CD4-positive, alpha-beta T cell treated with Interleukin-10 for 1 hour (primary cell): ENCODE measurements at places on chromosomes 5 and 9.

GRCh38 chr5:81334304-81335061, 33.1 kb downstream of the ZCCHC9 start:
- DNase-seq = no peak

GRCh38 chr5:466661-467310, 23.8 kb downstream of the EXOC3 start:
- no peak for DNase-seq

GRCh38 chr5:69184621-69185020, 4.8 kb upstream of the CENPH start:
- no peak for DNase-seq

DNA sequence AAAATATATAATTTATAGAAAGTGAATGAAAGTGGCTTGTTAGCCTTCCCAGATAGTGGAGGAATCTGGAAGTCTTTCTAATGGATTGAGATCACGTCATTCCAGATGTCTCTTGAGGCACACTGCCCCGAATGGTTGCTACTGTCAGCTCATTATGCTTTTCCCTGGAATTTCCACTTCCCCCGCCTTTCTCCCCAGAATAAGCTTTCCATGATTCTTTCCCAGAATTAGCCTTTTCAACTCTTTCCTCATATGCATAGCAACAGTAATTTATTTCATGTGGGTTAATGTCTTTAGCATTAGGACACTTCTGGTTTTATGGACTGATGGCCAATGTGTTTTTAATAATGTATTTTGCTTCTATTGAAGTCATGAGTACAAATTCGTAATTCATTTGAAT, 81.5 kb downstream of the PALM2AKAP2 start:
- no peak for DNase-seq

GRCh38 chr5:111099058-111099778, 7.1 kb downstream of the WDR36 start:
- no peak for DNase-seq

DNA sequence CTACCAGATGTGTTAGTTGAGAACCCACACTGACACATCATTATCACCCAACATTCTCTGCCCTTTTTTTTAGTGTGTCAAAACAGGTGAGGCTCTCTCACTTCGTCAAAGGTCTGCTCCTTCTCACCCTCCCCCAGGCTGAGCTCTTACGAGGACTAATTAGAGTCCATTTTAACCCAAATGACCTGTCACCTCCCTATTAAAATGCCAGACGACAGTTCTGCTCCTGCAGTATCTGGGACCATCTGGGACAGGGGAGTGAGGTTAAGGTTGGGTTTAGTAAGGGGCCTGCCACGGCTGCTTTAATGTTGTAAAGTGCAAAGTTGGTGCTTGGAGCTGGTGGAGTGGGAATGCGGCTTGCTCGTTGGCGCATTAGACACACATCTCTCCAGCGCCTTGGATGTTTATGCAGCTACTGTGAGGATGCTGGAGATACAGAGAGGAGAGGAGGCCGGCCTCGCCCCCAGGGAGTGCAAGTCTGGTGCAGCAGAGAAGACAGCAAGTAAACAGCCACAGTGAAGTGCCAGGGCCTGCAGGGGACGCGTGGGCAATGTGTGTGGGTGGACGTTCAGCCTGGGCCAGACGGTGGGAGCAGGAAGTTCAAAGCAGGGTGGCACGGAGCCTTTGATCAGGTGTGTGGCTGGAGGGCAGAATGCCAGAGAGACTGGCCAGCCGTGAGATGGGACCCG, 96.2 kb downstream of the C9orf50 start:
- DNase-seq = no peak

- DNase-seq = no peak
These were observed 192.1 kb upstream of the RGMB start for GRCh38 chr5:98581112-98581997.
